ENCODE measurements at places on chromosomes 13 and 19. TPM values are rescaled to one million over a fixed set of nuclear protein-coding genes. Genes with fewer than 3 reads are reported as not detected.
A peak's percentile ranks its signal among the peaks of the same experiment; 100 is the strongest.

- no peak for DNase-seq
Observed at GRCh38 chr19:4933528-4933927, 24.2 kb downstream of the UHRF1 start.

DNA sequence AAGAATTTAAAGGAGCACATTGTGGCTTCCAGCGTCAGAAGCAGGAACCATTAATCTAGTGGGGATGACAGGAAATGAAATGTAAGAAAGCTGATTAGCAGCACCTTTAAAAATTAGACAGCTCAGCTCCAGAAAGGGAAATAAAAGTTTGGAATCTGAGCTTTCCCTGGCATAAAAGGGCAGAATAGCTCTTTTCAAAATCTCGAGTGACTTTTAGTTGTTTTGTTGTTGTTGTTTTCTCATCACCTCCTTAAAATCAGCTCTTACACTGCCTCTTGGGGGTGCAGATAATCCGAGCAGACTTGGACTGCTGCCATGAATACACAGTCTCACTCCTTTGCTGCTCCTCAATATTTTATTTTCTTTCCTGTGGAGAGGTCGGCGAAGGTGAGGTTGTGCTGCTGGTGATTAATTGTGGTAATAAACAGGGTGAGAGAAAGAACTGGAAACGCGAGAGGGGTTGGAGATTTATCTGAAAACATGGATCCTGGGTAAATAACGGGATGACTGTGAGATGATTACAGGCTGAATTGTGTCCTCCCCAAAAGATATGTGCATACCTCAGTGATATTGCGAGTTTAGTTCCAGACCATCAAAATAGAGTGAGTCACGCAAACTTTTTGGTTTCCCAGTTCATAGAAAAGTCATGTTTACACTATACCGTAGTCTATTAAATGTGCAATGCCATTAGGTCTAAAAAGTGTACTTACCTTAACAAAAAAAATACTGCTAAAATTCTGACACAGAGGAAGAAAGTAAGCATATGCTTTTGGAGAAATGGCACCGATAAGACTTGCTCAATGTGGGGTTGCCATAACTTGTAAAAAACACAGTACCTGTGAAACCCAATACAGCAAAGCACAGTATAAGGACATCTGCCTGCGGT, 787.7 kb downstream of the UQCRFS1 start:
- DNase-seq, result no peak

- DNase-seq, result peak; percentile 67
Observed at GRCh38 chr13:57634839-57635165, 3.3 kb downstream of the PCDH17 start.

- peak; percentile 63 for DNase-seq
Observed at GRCh38 chr19:8609279-8610040, 1.1 kb downstream of the ADAMTS10 start.

GRCh38 chr19:1223018-1223855, 14.6 kb downstream of the CBARP start:
- no peak for DNase-seq

- peak; percentile 40 for DNase-seq
Observed at GRCh38 chr19:17755977-17756670, 4.8 kb downstream of the FCHO1 start.

- DNase-seq, result peak; percentile 74
Observed at GRCh38 chr13:113950451-113951245, 23.2 kb downstream of the C13orf46 start.

- no peak for DNase-seq
Observed at GRCh38 chr13:106471957-106472543, 63.4 kb downstream of the EFNB2 start.

GRCh38 chr13:85223883-85224656, 575.1 kb downstream of the SLITRK6 start:
- DNase-seq, result peak; percentile 30

DNA sequence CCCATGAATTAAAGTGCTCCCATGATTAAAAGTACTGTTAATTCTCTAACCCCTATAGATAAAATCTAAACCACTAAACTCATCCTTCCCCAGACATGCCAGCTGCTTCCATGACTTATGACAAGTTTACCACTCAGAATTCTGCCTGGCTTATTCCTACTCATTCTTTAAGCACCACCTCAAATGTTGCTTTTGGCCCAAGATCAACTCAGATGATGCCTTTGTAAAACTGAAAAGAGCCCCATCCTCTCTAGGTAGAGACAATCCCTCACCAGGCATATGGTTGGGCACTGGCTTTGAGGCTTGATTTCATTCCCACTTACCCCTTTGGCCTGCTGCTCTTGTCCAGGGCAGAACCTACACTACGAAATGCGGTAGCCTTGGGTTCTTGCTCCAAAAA, 250.0 kb downstream of the DNAJC15 start:
- DNase-seq, result no peak

DNA sequence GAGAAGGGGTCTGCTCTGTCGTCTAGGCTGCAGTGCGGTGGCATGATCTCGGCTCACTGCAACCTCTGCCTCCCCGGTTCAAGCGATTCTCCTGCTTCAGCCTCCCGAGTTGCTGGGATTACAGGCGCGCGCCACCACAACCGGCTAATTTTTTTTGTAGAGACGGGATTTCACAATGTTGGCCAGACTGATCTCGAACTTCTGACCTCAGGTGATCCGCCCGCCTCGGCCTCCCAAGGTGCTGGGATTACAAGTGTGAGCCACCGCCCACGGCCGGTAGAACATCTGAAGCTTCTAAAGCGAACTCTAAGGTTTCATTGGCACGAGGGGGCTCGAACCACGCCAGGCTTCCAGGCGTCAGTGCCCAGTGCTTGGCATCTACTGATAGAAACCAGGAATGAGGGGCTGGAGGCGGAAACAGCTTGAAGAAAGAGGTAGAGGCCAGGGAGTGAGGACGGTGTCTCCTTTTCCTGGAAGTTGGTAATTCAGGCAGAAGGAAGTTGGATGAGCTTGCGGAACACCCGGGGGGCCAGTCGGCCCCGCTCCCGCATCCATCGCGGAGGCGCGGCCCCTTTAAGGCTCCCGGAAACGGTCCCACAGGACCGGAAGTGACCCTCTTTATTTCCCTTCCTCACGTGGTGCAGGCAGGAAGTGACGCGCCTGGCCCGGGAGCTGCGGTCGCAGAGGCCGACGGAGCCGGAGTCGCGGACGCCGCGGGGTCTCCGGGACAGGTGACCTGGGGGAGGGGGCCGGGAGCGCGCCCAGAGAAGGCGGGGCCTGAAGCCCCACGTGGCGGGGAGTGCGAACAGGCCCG, at the start of gene CCDC9:
TSS of gene CCDC9 (plus strand) at position 647 of the 814 bp plus-strand sequence. CDS start 1,876 bp downstream, outside the sequence.
- peak; percentile 98 for DNase-seq

- DNase-seq, result no peak
Observed at GRCh38 chr13:112754281-112755025, 64.6 kb downstream of the ATP11A start.

- no peak for DNase-seq
Observed at GRCh38 chr19:45826934-45827333, 11.8 kb upstream of the RSPH6A start.

DNA sequence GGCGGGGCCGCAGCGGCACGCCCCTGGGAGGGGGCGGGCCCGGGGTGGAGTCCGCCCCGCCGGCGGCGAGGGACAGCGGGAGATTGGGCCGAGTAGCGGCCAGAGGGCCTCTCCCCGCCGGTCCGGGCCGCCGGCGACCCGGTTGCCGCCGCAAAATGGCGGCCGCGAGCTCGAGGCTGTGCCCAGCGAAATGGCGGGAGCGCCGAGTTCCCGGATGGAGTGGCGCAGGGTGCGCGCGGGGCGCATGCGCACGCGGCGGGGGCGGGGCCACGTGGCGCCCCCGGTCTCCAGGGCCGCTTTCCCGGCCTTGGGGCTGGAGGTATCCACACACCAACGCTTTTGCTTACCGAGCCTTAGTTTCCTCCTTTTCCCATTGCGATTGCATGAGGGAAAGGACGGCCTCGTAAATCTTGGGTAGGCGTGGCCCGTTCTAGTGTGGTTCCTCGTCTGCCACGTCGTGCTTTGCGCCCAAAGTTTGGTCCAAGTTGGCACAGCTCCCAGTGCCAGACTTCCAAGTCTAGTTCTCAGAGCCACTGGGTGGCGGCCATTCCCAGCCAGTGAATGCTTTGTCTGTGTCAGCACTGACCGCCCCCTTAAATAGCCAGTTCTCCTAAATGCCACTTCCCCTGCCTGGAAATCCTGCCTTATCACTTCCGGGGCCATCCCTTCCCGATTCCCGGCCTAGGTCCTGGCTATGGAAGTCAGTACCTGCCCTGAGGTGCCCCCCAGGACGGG, 513 bp downstream of the CIRBP start:
- peak; percentile 89 for DNase-seq

GRCh38 chr19:38303517-38304351, at the start of gene C19orf33:
C19orf33 (plus strand) TSS chr19:38304251; CDS start chr19:38304262, 11 bp downstream.
- DNase-seq, result no peak

- no peak for DNase-seq
Observed at GRCh38 chr19:39110263-39110967, 15.2 kb upstream of the PAK4 start.

- no peak for DNase-seq
Observed at GRCh38 chr19:38420935-38421334, 5.1 kb downstream of the RASGRP4 start.

- DNase-seq, result peak; percentile 43
Observed at GRCh38 chr13:42041011-42041683, 7.3 kb upstream of the DGKH start.

DNA sequence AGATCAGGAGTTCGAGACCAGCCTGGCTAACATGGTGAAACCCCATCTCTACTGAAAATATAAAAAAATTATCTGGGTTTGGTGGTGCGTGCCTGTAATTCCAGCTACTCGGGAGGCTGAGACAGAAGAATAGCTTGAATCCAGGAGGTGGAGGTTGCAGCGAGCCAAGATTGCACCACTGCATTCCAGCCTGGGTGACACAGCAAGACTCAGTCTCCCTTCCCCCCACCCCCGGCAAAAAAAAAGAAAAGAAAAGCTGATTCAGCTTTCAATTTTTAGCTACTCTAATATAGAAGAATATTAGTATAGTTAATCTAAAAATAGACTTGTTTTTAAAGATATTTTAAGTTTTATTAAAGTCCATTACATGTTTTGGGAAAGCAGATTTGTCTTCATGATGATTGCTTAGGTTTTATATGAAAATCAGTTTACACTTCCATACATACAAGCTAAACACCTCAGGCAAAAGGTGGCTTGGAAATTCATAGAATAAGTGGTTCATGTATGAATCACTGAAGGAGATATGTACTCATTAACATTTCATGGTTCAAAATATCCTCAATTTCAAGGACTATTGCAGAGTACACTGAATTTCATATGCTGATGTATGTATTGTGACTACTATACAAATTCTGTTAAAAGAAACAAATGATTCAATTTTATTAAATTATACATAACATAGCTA, 165.2 kb downstream of the TDRD3 start:
- DNase-seq, result no peak

- DNase-seq, result no peak
Observed at GRCh38 chr13:26484196-26484595, 73.3 kb upstream of the WASF3 start.

DNA sequence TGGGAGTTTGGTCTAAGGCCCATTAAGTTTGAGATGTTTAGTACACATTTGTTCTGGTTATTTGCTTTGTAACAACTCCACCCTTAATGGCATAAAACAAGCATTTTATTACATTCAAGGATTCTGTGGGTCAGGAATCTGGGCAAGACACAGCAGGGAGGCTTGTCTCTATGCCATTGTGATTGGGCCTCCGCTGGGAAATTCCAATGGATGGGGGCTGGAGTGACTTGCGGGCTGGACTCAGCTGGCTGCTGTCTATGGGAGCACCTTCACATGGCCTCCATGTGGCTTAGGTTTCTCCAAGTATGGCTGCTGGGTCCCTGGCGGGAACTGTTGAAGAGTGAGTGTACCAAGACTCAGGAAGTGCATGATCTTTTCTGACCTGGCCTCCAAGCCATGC, 159.0 kb downstream of the PAN3 start:
- no peak for DNase-seq

DNA sequence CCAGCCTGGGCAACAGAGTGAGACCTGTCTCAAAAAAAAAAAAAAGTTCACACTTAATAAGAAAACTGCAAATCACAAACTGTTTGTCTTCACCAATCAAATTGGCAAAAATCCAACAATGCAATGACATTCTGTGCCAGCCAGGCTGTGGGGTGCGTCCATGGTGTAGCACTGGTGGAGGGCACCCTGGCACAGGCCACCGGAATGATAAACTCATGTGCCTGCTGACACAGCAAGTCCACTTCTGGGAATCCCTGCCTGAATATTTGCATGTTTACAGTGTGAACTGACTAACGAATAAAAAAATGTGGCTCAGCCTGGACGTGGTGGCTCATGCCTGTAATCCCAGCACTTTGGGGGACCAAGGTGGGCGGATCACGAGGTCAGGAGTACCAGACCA, 1.6 kb upstream of the LRRC25 start:
- DNase-seq, result no peak

- DNase-seq, result no peak
Observed at GRCh38 chr13:48729856-48730255, 76.1 kb downstream of the CYSLTR2 start.

- peak; percentile 21 for DNase-seq
Observed at GRCh38 chr13:113651511-113652403, 6.2 kb downstream of the ATP4B start.

GRCh38 chr13:26460648-26461047, 96.8 kb upstream of the WASF3 start:
- DNase-seq, result peak; percentile 38

DNA sequence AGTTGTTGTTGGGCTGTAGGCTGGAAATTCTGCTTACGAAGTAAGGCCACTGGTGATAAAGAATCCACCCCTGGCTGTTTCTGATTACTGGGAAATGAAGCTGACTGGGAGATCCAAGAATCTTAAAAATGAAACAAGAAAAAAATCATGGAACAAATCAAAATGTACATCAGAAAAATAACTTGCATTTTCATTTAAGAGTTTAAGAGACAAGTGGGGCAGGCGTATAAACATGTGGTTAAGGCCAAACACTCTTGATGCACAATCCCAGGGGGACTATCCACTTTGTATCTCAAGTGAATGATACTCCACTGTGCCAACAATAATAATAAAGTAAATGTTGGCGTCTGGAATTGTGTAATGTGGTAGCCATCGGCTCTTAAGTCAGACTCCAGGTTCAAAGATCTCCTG, 24.6 kb downstream of the ZMYM5 start:
- no peak for DNase-seq

- peak; percentile 47 for DNase-seq
Observed at GRCh38 chr13:37295071-37295470, 189.6 kb upstream of the CSNK1A1L start.

GRCh38 chr13:108911807-108912206, 282.4 kb downstream of the MYO16 start:
- DNase-seq, result no peak

Gene TMPRSS9
- total RNA-seq, result not detected

Gene CEBPA
- 43.4 TPM for total RNA-seq

Gene C19orf38
- total RNA-seq, result 11.8 TPM

Gene NPAS1
- 0.50 TPM for total RNA-seq

Gene ETFB
- total RNA-seq, result 72.4 TPM

Gene ZNF816
- 10.9 TPM for total RNA-seq

Gene KLK4
- not detected for total RNA-seq

Gene GRIN3B
- not detected for total RNA-seq

Gene CYP4F12
- total RNA-seq, result 3.8 TPM

Gene ZNF577
- 8.5 TPM for total RNA-seq
